ENCODE measurements at places on chromosomes 3 and 15.

DNA sequence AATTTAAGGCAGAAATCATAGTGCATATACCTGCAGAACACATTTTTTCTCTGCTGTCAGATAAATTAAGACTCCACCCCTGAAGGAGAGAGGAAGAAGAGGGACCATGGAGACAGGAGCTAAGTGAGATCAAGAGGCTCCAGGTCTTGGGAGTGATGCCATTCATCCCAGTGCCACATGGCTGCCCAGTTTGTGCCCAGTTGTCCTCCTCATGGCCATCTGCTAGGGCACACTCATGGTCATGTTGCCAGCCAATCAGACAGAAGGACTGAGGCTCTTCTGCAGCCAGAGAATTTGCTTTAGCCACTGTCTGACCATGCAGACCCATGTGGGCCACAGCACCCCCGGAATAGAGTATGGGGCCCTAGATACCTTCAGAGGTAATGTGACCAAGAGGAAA lies 270.5 kb upstream of the PROK2 start:
- DNase-seq = no peak

DNA sequence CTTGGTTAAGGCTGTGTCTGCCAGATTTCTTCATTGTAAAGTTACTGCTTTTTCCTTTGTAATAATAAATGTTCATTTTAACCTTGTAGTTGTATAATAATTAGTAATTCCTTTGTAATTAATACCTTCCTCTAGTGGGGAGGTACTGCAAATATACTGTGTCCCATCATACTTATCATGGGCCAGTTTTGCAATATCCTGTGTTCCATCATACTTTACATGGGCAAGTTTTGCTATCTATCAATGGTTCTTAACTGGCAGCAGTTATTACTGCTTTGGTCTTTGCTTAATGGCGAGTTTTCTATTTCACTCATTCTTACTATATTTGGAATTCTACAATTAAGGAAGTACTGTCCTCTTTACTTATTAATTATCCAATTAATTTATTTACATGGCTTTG lies 10.6 kb downstream of the ATP2C1 start:
- DNase-seq = no peak

GRCh38 chr3:127690823-127691452 lies 18.2 kb downstream of the ABTB1 start:
- DNase-seq = no peak

DNA sequence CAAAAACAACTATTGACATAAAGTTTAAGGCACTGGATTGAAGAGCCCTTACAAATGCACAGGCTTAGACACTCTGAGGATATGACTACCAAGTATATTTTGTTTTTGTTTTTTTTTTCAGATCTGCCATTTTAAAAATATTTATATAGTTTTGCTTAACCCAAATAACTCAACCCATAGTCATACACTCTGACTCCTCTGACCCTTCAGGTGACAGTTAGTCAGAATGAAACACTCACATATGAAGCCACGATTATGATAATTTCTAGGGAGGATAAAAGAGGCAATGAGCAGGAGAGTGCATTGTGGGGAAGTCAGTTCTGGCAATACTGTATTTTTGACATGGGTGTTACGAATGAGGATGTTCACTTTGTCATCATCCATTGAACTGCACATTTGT lies 774.7 kb downstream of the MECOM start:
- DNase-seq = no peak

DNA sequence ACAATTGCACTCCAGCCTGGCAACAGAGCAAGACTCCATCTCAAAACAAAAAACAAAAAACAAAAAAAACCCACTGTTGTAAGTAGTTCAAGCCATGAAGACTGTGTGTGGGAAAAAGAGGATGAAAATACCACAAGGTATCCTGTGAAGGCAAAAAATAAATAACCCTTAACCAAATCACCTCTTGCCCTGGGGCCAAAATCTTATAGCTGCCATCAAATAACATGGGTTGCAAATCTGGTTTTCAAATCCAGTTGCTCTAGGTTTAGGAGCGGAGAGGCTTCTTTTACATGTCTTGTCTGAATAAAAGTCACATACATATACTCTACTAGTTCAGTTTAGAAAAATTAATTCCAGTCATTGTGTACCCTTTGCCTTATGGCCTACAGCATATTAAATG lies 87.0 kb upstream of the STT3B start:
- no peak for DNase-seq

DNA sequence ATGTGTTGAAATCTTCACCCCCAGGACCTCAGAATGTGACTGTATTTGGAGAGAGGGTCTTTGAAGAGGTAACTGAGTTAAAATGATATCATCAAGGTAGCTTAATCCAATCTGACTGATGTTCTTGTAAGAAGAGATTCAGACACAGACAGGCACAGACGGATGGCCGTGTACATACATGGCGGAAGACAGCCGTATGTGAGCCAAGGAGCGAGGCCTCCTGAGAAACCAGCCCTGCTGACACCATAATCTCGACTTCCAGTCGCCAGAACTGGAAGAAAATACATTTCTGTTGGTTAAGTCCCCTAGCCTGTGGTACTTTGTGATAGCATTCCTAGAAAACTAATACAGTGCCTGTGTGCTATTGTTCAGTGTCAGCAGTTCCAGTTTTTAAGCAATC lies 73.6 kb downstream of the APBA2 start:
- no peak for DNase-seq

GRCh38 chr3:177426878-177427495 lies 229.7 kb upstream of the TBL1XR1 start:
- peak; percentile 78 for DNase-seq

GRCh38 chr3:173583496-173583895 lies 186.0 kb downstream of the NLGN1 start:
- DNase-seq = no peak

DNA sequence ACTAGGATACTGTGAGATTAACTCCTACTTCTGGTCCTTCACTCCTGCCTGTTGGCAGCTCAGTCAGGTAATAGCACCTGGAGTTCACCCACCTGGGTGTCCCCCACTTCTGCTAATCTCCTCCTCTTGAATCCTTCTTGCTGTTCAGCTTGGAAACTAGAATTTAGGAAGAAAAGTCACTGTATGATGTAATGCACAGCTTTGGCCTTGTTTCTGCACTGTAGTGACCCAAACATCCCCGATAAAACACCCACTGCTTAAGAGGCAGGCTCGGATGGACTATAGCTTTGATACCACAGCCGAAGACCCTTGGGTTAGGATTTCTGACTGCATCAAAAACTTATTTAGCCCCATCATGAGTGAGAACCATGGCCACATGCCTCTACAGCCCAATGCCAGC lies 24.8 kb downstream of the STARD5 start:
- DNase-seq = no peak

GRCh38 chr3:62233065-62233464 lies 140.3 kb downstream of the FEZF2 start:
- DNase-seq = no peak

DNA sequence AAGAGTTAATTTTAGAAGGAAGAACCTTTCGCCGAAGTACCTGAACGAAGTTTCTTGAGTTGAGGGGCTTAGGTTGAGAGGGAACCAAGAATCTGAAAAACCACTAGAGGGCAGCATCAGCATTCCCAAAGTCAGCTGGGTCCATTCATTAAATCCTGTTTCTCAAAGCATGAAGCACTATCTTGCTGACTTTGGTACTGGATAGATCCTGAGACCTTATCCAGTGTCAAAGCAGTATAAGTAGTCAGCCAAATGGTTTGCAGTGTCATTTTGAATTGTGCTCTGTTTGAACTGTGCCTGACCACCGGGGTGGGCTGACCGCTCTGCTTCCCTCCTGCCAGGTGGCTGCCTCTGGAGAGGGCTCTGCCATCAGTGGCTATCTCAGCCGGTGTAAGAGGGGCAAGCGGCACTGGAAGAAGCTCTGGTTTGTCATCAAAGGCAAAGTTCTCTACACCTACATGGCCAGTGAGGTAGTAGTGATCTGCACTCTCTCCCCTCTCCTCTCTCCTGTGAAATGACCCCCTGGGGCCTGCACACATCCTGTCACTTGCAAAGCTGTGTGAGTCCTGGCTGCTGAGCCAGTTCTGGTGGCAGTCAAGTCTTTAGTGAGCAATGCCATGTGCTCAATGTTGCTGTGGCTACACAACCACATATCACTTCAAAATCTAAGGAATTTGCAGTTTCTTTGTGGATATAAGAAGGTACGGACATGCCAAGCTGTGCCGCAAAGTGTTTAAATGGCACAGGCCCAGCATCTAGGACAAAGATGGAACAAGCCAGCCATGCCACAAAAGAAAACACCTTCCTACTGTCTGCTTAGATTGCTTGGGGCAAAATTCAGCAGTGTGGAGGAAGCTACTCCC lies 21.4 kb upstream of the NR2C2 start:
- peak; percentile 23 for DNase-seq

DNA sequence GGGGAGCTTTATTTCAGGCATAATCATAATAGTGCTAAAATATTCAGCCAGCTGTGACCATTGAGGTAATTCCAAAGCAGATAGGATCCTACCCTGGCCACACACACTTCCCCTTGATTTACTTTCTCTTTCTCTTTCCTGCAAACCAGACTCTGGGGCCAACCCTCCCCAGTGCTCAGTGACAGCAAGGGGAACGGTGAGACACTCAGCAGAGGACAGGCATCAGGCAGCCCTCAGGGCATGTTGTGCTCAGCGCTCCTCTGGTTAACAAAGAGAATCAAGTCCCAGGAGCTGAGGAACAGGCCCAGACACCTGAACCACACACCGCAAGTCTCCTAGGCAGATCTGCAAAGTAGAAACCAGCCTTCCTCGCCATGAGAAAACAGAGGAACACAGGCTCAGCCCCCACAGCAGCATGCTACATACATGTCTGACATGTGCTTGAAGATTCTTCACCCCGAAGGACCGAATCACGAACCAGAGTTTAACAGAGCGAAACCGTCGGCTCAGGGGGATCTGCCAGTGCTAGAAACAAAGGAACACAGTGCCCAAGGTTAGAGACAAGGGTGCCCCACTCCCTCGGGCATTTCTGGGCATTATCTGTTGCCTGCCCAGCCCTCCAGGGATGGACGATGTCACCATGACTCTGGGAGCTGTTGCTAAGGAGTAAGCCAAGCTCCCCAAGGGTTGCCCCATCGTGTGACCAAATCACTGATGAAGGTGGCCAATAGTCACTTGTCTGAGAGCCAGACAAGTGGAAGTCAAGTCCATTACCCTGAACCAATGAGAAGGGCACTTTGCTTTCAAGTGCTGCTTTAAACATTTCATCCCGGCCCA lies 17.5 kb downstream of the HDC start:
- DNase-seq = no peak

DNA sequence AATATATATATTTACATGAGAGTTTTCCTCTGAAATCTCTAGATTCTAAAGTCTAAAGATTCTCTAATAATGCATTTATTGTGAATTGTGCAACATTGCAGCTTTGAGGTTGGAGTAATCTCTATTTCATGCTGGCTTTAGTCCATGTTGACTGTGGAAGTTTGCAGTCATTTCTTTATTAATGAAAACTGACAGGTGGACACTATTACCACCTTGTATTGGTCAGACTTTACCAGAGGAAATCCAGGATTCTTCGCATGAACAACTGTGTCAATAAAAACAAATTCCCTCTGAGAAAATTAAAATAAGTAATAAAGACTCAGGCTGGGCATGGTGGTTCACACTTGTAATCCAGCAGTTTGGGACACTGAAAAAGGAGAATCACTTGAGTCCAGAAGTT lies 274.1 kb downstream of the SHQ1 start:
- DNase-seq = no peak

- DNase-seq = no peak
These were observed 350.2 kb upstream of the POU1F1 start for GRCh38 chr3:87626546-87626945.

DNA sequence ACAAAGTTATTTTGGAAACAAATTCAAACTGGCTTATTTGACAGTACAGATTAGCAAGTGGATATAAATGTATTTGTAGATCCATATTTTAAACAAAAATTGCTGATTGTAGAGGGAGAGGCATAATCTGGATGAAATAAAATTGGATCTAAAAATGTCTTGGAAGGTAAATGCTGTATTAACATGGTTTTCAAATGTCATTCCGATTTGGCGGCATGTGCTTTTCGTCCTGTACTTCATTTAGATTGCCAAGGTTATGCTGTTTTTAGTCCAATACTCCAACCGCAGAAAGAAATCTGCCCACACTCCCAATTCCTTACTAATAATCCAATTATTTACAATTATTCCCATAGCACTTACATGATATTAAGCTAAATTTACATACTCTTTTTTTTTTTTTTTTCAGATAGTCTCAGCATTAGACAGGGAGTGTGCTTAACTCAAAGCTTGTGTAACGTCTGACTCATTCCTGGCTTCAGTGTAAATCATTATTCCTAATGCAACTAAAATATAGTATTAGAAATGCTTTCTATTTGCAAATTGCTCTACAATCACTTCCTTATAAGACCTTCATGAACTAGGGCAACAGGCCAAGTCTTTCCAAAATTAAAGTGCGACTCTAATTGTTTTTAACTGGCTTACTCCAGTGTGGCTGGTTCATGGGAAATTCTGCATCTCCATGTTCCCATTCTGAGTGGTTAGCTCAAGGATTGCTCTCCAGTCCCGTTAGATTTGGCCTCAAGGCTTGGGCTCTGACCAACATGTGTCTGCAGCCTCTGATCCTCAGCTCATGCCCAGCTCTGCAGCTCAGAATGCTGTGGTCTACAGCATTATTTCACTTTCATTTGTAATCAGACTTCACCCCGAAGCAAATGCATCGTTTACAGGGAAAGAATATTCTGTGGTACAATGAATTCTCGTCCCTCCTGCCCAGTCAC lies 103.9 kb downstream of the FBN1 start:
- no peak for DNase-seq

GRCh38 chr3:14744556-14744955 lies 69.6 kb downstream of the C3orf20 start:
- no peak for DNase-seq

DNA sequence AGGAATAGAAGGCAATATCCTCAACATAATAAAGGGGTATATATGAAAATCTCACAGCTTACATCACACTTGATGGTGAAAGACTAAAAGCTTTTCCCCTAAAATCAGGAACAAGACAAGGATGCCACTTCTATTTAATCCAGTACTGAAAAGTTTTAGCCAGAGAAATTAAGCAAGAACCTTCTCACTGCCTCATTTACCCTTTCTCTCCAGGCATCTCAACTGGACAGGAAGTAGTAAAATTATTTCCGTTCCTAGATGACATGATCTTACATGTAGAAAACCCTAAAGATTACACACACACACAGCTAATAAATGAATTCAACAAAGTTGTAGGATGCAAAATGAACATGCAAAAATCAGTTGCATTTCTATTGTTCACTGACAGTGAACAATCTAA lies 11.2 kb downstream of the SCAP start:
- peak; percentile 16 for DNase-seq

- DNase-seq = no peak
These were observed 7.6 kb upstream of the EMC3 start for GRCh38 chr3:9994086-9994844.

- no peak for DNase-seq
These were observed 539 bp upstream of the LAMB2 start for GRCh38 chr3:49133226-49133951.

DNA sequence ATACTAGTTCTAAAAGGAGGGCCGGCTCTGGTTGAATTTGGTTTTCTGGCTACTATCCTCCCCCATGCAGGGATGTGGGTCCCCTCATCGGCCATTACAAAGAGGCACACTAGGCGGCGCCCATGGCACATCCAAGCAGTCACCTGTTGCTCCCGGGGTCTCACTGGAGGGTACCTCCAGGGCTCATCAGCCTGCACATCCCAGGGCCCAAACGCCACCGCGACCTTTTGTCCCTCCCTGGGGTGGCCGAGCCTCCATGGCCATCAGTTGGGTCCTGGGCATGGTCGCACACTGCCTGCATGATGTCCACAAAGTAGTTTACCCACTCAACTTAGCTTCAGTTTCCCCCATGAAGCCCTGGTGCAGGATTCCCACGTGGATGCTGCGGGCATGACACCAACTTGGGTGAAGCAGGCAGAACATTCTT lies 28.3 kb downstream of the IDH3A start:
- no peak for DNase-seq
